Coronary artery (tissue), 2 donors: ENCODE measurements at places on chromosomes 5 and 9.

GRCh38 chr5:61333321-61333953 is 1.4 kb downstream of the ZSWIM6 start:
- DNase-seq, result no peak

- no peak for DNase-seq
Observed at GRCh38 chr5:94615862-94616261, 2.5 kb downstream of the KIAA0825 start.

DNA sequence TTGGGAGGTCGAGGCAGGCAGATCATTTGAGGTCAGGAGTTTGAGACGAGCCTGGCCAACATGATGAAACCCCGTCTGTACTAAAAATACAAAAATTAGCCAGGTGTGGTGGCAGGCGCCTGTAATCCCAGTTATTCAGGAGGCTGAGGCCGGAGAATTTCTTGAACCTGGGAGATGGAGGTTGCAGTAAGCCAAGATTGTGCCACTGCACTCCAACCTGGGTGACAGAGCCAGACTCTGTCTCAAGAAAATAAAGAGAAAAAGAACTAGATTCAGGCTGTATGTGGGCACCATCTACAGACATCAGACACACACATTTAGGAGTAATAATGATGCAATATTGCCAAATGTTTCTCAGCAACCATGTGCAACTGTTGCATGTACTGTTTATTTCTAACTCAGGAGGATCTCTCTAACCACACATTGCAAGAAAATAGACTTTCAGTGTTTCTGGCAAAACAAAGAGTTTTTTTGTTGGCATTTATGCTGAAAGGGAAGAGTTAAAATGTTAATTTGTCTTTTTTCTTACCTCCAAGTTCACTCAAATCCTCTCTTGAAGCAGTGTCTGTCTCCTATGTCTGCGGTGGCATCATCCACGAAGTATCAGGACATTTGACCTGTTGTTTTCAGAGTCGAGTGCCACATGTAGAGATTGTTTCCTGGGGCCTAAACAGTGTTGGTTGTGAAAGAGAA is 5.1 kb upstream of the ORM1 start:
- DNase-seq, result peak; percentile 35

- DNase-seq, result no peak
Observed at GRCh38 chr5:107425541-107426031, 245.2 kb downstream of the EFNA5 start.

- DNase-seq, result no peak
Observed at GRCh38 chr9:70000469-70000868, 43.2 kb upstream of the MAMDC2 start.

DNA sequence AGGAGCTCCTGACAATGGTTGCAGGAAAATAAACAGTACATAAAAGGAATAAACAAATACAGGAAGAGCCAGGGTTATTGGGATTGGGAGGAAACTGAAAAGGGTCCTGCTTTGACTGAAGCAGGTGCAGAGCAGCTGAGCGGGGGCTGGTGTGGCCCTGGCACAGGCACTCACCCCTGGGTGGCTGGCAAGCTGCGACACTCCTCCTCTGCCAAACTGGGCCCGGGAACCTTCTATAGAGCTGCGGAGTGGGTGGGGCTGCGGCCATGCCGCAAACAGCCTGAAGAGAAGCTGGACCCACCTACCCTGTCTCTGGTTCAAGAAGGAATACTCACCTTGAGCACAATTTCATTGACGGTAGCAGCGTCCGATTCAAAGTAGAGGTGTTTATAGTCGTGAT is 182.5 kb downstream of the GAPVD1 start:
- DNase-seq, result no peak

- DNase-seq, result no peak
Observed at GRCh38 chr9:104854613-104855012, 73.3 kb downstream of the ABCA1 start.

- DNase-seq, result no peak
Observed at GRCh38 chr5:150616024-150616470, 24.4 kb upstream of the SYNPO start.

GRCh38 chr5:150778517-150779396 is at the start of gene SMIM3:
TSS of gene SMIM3 (plus strand) at chr5:150778757. CDS start at chr5:150795441, 16,684 bp downstream.
- DNase-seq, result peak; percentile 94

GRCh38 chr5:124764992-124765611 is 18.7 kb upstream of the ZNF608 start:
- no peak for DNase-seq

GRCh38 chr5:41793141-41793770 is 77.0 kb downstream of the OXCT1 start:
- DNase-seq, result no peak

DNA sequence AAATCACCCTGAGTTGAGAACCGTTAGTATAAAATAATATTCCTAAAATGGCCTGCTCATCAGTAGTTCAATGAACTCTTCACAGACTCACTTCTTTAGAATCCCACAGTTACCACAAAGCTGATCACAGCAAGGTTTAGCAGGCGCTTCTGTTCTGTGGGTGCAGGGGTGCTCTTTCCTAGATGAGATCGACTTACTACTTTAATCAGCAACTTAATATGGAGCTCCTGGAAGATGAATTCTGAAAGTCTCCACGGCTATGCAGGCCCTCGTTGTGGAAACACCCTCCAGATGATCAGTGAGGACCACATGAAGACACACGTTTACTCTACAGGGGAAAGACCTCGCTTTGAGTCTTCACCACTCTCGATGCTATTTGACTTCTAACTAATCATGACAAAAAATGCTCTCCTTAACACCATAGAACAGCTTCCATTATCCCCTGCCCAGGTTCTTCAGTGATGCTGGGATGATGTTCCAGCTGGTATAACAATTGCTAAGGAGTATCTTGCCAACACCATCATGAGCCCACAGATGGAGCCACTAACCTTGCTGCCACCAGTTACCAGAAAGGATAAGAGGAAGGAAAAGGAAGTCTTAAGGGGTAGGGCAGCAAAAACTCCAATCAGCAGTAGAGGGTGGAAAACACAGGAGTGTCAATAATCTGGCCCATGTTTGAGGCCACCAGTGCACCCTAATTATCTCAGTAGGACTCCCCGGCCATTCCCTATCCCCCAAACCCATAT is 17.9 kb upstream of the GPX8 start:
- no peak for DNase-seq

DNA sequence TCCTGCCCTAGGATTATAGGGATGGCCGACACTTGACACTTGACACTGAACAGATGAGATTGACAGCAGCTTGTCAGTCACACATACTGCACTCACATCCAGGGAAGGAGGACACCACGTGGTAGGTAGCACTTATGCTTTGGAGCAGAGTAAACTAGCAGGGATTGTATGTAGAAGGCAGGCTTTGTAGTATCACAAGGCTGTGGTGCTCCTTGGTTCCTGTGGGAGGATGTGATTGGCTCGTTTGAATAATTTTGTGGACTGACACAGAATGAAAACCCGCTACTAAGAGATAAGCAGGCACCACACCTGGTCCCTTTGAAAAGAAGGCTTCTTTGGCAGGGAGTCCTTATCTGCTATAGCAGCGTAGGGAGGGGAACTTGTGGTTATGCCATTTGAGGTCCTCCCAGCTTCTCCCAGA is 63.6 kb upstream of the IL12B start:
- no peak for DNase-seq

- DNase-seq, result no peak
Observed at GRCh38 chr9:72527801-72528195, 6.4 kb downstream of the TMC1 start.

DNA sequence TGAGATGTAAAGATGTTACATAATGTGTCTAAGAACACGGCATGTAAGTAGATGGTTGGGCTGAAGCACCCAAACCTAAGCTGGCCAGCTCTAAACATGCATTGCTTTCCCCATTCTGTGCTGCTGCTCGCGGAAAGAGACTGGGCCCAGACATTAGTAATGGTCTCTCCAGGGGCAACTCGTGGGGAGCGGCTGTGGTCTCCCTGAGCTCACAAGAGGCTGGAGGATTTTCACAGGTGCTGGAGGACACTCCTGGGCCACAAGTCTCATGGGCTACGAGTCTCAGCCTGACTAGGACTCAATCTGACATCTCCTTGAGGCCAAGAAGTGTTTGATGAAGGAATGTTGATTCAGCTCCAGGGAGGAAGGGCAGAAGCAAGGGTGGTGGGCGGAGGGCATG is 92.7 kb upstream of the PTCH1 start:
- DNase-seq, result no peak

DNA sequence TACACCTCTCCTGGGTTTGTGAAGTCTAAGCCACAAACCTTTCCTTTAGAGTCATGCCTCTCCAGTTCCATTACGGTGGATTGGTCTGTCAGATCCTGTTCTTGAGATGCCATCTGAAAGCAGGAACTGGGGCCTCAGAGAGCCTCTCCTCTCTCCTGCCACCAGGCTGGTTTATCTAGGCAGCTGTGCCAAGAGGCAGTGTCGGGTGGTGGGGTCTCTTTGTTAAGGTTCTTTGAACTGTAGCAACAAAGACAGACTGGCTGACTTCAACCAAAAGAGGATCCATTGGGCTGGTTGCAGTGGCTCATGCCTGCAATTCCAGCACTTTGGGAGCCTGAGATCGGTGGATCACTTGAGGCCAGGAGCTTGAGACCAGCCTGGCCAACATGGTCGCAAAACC is 66.0 kb upstream of the ANGPTL2 start:
- DNase-seq, result no peak

- DNase-seq, result no peak
Observed at GRCh38 chr9:71895117-71895516, 15.9 kb downstream of the ABHD17B start.

- DNase-seq, result no peak
Observed at GRCh38 chr9:89864731-89865130, 259.9 kb downstream of the GADD45G start.

DNA sequence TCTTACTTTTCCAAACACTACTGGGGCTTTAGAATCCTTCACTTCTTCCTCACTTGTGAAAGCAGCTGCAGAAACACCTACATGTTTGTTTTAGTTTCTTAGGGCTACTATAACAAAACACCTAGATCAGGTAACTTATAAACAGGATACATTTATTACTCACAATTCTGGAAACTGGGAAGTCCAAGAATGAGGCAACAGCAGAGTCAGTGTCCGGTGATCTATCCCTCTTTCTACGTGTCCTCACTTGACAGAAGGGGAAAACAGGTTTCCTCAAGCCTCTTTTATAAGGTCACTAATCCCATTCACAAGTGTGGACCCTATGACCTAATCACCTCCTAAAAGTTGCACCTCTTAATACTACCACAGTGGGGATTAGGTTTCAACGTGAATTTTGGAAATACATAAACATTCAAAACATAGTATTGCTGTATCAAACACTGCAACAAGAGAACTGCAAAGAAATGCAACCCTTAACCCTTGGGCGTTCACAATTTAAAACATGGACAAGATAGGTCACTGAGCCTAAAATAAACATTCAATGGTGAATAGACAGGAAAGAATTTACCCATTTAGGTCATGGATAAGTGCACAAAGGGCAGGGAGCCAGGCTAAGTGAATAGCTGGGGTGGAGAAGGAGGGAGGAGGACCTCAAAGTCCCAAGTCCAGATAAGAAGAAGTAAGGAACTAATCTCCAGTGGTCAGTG is 104.3 kb downstream of the PIK3R1 start:
- DNase-seq, result no peak

DNA sequence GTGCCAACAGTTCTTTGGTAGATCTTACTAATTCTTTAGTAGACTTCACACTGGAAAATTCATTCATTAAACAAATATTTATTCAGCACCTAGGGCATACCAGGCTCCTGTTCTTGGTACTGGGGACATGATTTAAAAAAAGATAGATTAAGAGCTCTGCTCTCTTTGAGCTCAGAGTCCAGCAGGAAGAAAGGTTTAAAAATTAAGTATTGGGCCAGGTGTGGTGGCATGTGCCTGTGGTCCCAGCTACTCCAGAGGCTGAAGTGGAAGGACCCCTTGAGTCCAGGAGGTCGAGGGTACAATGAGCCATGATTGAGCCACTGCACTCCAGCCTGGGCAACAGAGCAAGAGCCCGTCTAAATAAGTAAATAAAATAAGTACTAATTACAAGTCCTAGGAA is 41.4 kb downstream of the ENC1 start:
- no peak for DNase-seq

DNA sequence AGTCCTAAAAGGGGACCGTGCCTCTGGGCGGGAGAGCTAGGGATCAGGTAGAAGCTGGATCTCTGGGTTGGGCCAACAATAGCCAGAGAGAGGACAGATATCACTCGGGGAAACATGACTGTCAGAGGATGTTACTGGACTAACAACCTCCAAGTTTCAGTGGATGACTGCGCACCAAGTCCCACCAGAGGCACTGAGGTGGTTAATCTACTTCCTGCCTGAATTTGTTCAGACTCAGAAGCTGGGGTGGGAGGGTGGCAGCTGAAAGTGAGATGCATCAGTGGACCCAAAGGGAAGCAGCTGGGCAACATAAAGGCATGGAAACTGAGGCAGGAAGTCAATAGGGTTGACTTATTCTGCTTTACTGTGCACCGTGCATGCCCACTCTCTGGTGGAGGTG is 130.1 kb upstream of the SLC44A1 start:
- no peak for DNase-seq

DNA sequence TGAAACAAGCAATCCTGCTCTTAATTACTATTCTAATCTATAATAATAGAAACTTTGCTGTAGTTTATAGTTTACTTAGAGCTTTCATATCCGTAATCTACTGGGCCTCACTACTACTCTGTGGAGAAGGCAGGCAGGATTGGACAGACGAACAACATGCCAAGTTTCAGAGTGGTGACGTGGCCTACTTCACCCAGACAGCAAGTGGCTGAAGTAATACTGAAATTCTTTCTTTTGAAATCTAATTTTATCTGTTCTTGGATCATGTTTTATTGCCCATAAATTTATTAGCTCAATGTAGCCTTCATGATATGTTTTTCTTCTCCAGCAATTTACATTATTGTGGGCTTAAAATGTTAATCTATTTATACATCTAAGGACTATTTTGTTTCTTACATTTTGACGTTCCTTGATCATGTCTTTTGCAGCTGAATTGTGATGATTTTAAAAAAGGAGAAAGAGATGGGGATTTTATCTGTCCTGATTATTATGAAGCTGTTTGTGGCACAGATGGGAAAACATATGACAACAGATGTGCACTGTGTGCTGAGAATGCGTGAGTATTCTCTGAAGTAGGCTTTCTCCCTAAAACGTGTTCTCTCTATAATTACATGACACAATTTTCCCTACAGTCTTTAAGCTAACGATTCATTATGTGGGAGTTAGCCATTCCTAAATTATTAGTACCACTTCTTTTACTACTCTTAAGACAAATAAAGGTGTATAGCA is 22.4 kb downstream of the SPINK5 start:
- DNase-seq, result no peak

GRCh38 chr9:109894473-109894872 is 114.5 kb downstream of the PALM2AKAP2 start:
- no peak for DNase-seq

GRCh38 chr9:13083963-13084528 is 195.4 kb downstream of the MPDZ start:
- DNase-seq, result no peak

DNA sequence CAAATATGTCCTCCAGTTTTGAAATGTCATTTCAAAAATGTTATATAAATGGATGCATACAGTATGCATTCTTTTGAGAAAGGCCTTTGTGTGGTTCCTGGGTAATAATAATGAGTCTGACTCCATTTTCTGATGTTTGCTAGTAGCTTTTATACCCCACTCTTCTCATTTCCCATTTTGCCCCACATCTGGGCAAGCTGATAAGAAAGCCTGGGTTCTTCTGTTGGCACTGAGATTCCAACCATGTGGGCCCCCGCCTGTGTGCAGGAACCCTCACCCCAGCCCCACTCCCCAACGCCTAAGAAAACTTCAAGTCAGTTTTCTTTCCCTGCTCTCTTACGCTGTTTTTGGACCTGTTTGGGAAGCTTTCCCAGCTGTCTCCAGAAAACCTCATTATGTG is 89.4 kb downstream of the SNX18 start:
- DNase-seq, result no peak

GRCh38 chr9:81649475-81650240 is 39.7 kb downstream of the TLE1 start:
- no peak for DNase-seq

GRCh38 chr5:59525311-59525710 is 368.2 kb downstream of the PDE4D start:
- no peak for DNase-seq
